ENCODE measurements at places on chromosomes 2 and 18.

DNA sequence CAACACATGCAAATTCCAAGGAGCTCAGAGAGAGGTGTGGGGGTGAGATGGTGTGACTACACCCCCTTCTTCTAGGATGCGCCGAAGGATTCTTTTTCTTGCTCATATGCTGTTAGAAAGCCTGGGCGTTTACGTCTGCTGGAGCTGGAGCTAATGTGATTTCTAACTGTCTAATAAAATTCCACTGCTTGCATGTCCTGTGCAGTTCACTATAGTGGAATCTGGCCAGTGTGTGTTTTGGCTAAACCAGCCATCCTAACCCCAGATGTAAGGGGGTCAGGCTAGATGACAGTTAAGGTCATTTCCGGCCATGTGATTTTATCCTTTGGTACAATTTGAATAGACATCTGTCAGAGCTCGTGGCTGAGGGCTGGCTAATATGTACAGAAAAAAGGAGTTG lies 194.1 kb downstream of the PRKCE start:
- DNase-seq: no peak

DNA sequence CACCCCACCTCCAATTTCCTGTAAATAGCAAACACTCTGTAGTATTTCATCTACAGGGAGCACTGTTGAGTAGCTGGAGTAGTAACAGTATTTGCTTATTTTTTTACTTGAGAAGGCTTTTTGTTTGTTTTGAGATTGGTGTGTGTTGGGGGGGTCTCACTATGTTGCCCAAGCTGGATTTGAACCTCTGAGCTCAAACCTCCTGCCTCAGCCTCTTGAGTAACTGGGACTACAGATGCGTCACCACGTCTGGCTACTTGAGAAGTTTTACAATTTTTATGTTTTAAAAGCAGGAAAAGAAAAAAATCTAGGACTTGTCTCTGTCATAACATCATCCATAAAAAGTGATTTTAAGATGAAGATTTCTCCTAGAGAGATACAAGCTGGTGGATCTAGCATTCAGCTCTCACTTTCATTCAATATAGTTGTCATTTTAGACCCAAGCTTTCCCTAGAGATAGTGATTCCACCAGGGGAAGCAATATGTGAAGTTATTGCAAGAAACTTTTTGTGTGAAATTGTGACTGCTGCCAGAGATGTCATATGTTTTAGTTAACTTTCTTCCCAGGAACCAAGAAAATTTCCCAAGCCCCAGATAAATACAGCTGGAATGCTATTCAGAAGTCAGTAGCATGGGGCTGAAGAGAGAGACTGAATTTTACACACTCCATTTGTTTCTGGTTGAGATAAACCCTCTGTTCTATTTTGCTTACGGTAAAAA lies 60.2 kb upstream of the MAP4K3 start:
- DNase-seq: no peak

DNA sequence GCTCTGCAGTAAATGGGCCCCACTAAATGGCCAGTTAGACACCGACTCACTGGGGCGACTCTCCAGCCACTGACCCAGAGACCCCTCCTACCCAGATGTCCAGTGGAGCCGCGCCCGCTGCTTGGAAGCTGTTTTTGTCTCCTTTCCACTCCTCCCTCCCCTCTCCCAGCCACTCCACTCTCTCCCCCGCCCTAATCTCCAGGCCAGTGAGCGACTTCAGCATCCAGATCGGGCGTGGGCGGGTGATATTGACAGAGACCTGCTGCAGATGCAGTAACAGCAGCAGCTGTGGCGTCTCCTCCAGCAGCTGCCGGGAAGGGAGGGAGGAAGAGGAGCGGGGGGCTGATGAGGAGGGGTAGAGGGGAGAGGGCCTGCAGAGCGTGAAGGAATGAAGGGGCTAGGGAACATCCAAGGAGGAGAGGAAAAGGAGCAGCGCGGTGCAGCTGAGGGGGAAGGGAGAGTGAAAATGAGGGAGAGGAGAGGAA lies at the start of gene SCN7A:
SCN7A (minus strand) TSS at position 110 of the 485 bp plus-strand sequence. CDS start 16,553 bp downstream, outside the sequence.
- no peak for DNase-seq

DNA sequence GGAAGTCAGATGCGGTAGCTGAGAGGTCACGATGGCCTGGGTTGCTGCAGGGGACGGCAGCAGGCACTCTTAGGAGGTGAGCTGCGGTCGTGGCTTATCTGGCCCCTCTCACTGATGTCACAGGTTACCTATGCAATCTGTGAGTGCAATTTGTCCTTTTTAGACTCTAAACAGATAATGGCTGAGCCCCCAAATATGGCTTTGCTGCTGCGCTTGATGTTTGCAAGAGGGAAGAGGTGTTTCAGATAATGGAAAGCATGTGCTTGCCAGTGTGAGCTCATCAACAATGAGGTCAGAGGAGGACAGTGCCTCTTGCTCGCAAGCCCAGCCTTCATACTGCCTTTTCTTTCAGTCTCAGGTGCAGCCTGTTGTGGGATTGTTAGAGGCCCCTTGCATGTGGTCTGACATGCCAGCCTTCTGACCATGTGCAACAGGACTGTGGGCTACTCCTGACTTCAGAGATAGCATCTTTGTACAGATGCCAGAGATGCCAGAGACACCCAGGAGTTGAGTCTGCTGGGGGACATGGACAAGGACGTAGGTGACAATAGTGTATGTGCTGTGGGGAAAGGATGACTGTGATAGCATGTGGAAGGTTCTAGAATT lies 151.3 kb downstream of the TANC1 start:
- no peak for DNase-seq

DNA sequence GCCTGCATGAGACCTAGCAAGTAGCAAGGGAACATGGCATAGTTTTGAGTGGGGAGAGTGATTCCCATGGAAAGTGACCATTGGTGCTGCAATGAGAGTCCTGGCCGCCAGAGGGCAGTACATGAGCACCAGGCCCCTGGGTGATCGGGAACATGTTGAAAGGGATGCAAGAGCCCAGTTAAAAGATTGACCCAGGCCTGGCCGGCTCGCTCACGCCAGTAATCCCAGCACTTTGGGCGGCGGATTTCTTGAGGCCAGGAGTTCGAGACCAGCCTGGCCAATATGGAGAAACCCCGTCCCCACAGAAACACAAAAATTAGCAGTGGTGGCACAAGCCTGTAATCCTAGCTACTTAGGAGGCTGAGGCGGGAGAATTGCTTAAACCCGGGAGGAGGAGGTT lies 22.2 kb downstream of the FAP start:
- DNase-seq: peak; percentile 87

- DNase-seq: no peak
Observed at GRCh38 chr2:104733226-104733943, 120.5 kb upstream of the POU3F3 start.

- no peak for DNase-seq
Observed at GRCh38 chr2:192010073-192010472, 163.2 kb upstream of the CAVIN2 start.

DNA sequence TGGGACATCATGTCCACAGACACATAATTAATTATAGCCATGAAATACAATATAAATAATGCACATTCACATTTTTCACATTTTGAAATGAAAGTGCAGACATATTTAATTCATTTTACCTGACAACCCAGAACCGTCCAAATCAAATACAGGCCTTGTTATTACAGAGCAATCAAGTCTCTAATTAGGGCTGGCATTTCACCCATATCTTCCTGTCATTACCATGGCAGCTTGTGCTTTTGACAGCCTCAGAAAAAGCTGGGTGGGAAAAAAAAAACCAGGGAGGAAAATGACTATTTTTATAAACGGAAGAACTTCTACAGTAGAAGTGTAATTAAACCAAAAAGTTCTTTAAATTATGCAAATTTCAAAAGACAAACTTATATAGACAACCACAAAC lies 436.4 kb downstream of the FBXO15 start:
- DNase-seq: no peak

- DNase-seq: no peak
Observed at GRCh38 chr2:39937621-39938020, 158.6 kb upstream of the THUMPD2 start.

- no peak for DNase-seq
Observed at GRCh38 chr2:45337481-45337880, 273.6 kb downstream of the SRBD1 start.

DNA sequence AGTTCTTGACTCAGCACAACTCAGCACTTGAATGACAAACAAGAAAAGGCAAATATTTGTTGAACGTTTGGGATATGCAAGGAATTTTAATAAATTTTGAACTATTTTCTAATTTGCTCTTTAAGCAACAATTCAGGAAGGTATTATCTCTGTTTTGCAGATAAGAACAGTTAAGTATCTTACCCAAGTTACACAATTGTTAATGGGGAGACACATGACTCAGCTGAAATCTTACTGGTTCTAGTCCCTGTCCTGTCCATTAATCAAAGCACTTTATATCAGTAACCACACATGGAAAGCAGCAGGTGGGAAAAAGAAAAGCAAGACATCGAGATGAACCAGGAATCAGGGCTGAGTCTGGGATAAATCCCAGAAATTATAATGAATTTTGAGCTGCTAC lies 493.9 kb upstream of the PIK3C3 start:
- no peak for DNase-seq

- DNase-seq: no peak
Observed at GRCh38 chr2:70703900-70704549, 64.0 kb downstream of the ADD2 start.

DNA sequence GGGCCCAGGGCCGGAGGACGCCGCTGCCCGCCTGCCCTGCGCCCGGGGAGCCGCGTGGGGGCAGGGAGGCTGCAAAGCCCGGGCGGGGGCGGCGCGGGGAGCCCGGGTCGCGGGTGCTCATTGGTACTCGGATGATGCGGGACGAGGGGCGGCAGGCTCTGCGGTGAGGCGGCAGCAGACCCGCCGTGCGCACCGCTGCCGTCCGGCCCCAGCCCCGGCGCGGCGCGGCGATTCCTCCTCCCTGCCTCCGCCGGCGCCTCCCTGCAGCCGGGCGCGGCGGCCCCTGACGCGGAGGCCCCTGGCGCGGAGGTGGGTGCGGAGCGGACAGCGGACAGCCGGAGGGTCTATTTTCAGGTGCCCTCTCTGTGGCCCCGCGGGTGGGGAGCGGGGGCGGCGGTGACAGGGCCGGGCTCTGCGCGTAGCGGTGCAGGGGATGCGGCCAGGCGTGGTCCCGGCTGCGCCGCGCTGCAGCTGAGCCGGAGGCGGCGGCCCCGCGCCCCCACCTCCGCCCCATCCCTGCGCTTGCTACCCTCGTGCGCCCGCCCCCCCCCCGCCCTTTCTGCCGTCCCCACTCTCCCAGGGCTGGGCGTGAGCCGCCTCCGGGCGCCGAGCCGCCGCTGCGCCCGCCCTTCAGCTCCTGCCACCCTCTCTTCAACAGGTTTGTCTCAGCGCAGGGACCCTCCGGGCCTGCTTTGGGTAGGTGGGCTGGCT lies 640 bp downstream of the SPTBN1 start:
- DNase-seq: peak; percentile 70

DNA sequence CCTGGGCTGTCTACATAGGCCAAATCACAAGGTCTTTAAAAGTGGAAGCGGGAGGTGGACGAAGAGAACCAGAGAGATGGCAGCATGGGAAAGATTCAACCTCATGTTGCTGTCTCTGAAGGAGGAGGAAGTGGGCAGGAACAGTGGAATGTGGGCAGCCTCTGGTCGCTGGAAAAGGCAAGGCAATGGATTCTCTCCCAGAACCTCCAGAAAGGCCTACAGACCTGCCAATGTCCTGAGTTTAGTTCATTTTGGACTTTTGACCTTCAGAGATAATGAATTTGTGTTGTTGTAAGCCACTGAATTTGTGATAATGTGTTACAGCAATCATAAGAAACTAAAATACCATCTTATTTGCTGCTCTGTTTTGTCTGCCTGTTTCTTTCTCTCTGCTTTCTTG lies 122.5 kb downstream of the RNF152 start:
- no peak for DNase-seq

- no peak for DNase-seq
Observed at GRCh38 chr2:178404368-178404767, 46.6 kb downstream of the PRKRA start.

DNA sequence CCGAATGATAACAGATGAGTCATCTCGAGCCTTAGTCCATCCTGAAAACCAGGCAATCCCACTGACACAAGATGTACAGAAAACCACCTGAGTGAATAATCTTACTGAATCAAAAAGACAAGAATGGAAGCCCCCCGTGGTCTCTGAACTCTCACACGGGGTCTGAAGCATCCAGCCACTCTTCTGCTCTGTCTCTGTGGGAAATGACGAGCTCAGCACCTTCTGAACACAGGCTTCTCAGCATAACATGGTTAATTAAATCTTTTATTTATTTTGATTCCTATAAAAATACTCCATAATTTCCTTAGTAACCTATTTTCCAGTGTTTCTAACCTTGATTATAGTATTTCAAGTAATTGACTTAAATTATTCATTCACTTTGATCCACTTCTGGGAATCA lies 203.7 kb downstream of the TMEM163 start:
- DNase-seq: no peak

GRCh38 chr2:53633441-53633840 lies 134.2 kb upstream of the CHAC2 start:
- no peak for DNase-seq

DNA sequence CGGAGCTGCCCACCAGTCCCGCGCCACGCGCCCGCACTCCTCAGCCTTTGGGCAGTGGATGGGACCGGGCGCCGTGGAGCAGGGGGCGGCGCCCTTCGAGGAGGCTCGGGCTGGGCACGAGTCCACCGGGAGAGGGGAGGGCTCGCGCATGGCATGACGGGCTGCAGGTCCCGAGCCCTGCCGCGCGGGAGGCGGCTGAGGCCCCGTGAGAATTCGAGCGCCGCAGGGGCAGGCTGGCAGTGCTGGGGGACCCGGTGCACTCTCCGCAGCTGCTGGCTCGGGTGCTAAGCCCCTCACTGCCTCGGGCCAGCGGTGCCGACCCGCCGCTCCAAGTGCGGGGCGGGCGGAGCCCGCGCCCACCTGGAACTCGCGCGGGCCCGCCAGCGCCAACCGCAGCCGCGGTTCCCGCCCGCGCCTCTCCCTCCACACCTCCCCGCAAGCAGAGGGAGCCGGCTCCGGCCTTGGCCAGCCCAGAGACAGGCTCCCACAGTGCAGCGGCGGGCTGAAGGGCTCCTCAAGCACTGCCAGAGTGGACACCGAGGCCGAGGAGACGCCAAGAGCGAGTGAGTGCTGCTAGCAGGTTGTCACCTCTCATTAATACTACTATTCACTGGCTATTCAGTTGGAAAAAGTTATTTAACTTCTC lies 3.6 kb upstream of the TTC21B start:
- no peak for DNase-seq

DNA sequence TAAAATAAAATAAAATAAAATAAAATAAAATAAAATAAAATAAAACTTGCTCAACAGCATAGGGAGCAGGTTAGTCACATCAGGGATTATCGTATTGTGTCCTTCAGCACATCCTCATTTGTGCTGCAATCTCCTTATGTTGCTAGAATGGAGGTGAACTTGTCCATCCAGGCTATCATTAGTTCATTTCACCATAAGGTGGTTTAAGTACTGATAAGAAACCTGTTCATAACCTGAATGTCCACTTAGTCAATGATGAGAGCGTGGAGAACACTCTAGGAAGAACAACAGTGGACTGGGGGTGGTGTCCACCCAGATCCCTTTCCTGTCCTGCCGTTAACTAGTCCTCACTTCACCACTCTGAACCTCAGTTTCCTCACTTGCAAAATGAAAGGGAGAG lies 21.9 kb downstream of the DHRS9 start:
- no peak for DNase-seq

GRCh38 chr18:11051462-11051861 lies 97.9 kb downstream of the PIEZO2 start:
- no peak for DNase-seq

- no peak for DNase-seq
Observed at GRCh38 chr2:99544608-99545007, 54.8 kb upstream of the REV1 start.

GRCh38 chr18:21110713-21111345 lies 784 bp downstream of the ROCK1 start:
- no peak for DNase-seq

GRCh38 chr18:78686976-78687685 lies 292.5 kb upstream of the SALL3 start:
- DNase-seq: no peak

- no peak for DNase-seq
Observed at GRCh38 chr2:45895241-45895861, 243.9 kb downstream of the PRKCE start.

Data from tibial artery (tissue), 4 donors.